A172 (cell line): ENCODE measurements at places on chromosomes 3 and 15.
A peak's percentile ranks its signal among the peaks of the same experiment; 100 is the strongest.

GRCh38 chr15:97759363-97759762 is 201.1 kb upstream of the ARRDC4 start:
- peak; percentile 47 for DNase-seq

DNA sequence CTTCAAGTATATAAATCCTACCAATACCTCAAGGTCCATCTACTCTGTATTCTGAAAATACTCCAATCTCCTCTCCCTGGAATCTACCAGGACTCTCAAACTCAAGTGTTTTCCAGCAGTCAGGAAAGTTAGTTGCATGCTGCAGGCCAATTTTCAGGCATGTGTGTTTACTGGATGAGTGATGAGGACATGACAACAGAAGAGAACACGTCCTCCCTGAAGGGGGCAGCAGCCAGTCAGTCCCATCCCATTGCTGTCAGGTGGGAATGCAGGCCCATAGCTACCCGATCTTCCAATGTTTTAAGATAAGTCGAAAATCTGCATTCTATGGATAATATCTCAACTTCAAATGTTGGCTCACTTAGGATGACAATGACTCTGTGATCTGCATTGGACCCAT is 496.2 kb downstream of the FHIT start:
- DNase-seq, result no peak

- DNase-seq, result no peak
These were observed 4.6 kb downstream of the MYNN start for GRCh38 chr3:169777822-169778221.

- no peak for DNase-seq
These were observed 34.6 kb upstream of the EPHA6 start for GRCh38 chr3:96779810-96780209.

GRCh38 chr15:97146929-97147870 is 813.3 kb upstream of the ARRDC4 start:
- no peak for DNase-seq
